ENCODE measurements at places on chromosomes 5 and 9.

- no peak for DNase-seq
Observed at GRCh38 chr9:115671963-115672305, 481.7 kb upstream of the PAPPA start.

- no peak for DNase-seq
Observed at GRCh38 chr5:178751286-178751685, 20.8 kb upstream of the ZNF354A start.

GRCh38 chr5:126428421-126428820 lies 5.2 kb downstream of the GRAMD2B start:
- DNase-seq: no peak

GRCh38 chr5:111232311-111233051 lies 8.3 kb downstream of the CAMK4 start:
- DNase-seq: no peak

- no peak for DNase-seq
Observed at GRCh38 chr5:73303148-73304079, 130.4 kb downstream of the TMEM174 start.

GRCh38 chr5:62600560-62601252 lies 22.1 kb downstream of the LRRC70 start:
- no peak for DNase-seq

DNA sequence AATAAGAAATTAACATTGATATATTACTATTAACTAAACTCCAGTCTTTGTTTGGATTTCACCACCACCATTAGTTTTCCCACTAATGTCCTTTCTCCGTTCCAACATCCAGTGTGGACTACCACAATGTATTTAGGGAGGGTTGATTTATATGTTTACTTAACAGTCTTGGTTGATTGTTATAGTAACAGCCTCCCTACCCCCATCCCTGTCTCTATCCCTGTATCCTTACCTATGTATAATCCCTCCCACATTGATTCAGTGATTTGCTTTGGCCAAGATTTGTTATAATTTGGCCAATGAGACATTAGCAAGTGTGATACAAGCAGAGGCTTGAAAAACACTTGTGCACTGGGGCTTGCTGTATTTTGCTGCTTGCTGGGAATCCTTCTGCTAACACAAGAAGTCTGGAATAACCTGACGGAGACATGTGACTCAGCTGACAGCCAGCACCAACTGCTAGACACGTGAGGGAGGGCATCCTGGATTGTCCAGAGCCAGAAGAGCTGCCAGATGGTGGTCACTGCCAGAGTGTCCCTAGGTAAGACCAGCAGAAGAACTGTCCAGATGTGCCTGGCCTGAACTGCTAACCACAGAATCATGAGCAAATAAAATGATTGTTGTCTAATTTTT lies 51.2 kb upstream of the TCF7 start:
- DNase-seq: no peak

GRCh38 chr5:134059758-134060495 lies 54.6 kb upstream of the TCF7 start:
- no peak for DNase-seq

DNA sequence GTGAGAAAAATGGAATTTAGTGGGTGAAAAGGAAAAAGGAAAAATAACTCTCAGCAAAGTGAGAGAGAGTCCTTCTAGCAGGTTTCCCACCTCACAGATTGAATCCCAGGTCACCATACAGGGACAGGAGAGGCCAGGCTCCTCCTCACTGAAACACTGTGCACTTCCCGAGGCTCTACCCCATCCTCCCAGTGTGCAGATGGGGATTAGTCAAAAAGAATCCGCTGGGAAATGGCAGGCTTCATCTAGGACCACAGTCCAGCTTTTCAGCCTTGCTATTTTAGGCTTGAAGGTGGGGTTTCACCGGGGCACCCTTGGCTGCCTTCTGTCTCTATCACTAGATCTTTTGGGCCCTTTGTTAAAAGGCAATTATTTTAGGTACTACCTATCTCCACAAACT lies 47.8 kb downstream of the YIPF5 start:
- DNase-seq: no peak

GRCh38 chr5:136957428-136957827 lies 541.7 kb downstream of the SPOCK1 start:
- no peak for DNase-seq

DNA sequence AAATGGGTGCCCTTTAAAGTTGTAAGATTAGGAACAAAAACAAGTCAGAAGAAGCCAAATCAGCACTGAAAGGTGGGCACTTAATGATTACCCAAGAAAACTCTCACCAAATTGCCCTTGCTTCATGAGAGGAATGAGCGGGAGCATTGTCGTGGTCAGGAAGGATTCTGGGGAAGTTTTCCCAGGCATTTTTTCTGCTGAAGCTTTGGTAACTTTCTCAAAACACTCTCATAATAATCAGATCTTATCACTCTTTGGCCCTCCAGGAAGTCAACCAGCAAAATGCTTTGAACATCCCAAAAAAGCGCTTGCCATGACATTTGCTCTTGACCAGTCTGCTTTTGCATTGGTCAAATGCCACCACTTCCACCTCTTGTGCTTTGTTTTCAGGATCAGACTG lies 10.4 kb upstream of the PCDHGC3 start:
- DNase-seq: no peak

GRCh38 chr9:3879726-3880505 lies 354.1 kb upstream of the RFX3 start:
- no peak for DNase-seq

GRCh38 chr5:55601204-55601618 lies 66.4 kb upstream of the PLPP1 start:
- DNase-seq: no peak

DNA sequence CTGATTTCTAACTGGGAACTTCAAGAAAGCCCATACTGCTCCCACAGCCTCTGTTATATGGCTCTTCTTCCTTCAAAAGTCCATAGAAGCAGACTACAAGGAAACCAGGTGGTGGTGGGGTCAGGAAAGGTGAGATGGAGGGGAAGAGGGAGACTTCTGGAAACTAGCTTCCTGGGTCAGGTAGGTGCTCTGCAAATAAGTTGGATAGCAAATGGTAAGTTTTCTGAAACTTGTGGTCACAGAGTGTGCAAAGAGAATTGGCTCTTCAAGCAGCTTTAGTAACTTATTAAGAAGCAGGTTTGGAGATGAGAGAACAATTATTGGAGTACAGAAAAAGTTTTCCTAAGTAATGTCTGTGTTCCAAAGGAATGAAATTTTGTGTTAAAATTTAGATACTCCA lies 316.9 kb downstream of the ADGRV1 start:
- no peak for DNase-seq

- DNase-seq: no peak
Observed at GRCh38 chr9:92483627-92484545, 1.6 kb upstream of the ASPN start.

GRCh38 chr5:115423541-115423940 lies 121.0 kb downstream of the FEM1C start:
- no peak for DNase-seq

DNA sequence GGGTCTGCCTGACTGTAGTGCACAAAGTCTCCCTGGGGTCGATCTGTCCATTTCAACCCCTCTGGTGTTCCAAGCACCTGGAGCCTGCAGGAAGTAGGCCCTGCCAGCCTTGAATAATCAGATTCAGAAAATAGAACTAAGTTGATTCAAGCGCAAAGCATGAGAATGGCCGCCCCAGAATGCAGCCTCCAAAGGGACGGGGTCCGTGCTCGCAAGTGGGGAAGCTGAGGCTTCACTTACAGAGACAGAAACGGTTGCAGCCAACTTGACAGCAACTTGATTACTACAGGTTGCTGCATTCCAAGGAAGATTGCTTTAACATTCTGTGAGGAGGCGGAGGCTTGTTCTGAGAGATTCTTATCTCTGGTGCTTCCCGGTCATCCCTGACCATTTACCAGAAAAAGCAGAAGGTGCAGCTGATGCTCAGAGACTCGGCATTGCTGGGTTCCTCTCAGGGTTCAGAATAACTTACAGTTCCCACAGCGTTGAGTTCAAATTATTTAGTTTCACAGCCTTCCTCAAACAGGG lies 14.9 kb upstream of the LRRC14B start:
- no peak for DNase-seq

- no peak for DNase-seq
Observed at GRCh38 chr5:57832875-57833274, 350.3 kb upstream of the ACTBL2 start.

- peak; percentile 63 for DNase-seq
Observed at GRCh38 chr5:177982072-177982727, 13.8 kb downstream of the PROP1 start.

- DNase-seq: no peak
Observed at GRCh38 chr5:126647071-126647470, 46.3 kb downstream of the PHAX start.

DNA sequence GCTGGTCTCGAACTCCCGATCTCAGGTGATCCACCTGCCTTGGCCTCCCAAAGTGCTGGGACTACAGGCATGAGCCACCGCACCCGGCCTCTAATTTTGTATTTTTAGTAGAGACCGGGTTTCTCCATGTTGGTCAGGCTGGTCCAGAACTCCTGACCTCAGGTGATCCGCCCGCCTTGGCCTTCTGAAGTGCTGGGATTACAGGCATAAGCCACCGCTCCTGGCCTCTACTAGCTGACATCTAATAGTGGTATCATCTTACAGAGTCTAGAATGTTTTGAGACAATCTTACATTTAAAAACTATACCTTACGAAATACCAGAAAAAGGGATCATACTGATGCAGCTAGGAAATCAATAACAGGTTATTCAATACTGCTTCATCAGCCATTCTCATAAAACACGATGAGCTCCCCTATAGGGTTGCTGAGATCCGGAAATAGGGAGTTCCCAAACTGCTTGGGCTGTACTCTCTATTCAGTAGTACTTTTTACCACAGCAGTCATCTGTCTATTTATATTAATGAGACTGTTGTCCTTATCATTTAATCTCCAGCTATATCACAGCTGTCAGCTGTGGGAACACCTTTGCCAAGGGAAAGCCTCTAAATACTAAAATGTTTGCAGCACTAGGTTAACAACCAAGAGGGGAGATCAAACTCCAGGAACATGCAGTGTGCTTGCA lies 8.1 kb upstream of the UBE2D2 start:
- DNase-seq: no peak

DNA sequence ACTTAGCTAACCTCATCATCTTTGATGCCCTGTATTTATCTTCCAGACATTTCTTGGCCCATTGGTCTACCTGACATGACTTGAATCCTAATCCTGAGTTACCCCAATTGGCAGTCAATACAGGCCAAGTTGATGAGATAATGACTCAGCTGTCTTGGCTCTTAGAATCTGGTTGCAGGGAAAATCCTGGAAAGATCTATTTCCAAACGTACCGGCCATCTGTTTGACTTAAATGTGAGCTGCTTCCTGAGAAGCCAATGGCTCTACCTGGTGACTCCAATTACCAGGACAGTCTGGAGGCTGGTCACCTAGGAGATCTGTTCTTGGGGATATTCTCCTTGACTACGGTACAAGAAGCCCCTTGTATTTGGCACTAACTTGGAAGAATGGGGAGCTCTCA lies 475.2 kb upstream of the BRINP1 start:
- no peak for DNase-seq

- no peak for DNase-seq
Observed at GRCh38 chr5:161095953-161096352, 243.9 kb upstream of the ATP10B start.

- DNase-seq: no peak
Observed at GRCh38 chr5:24161559-24161958, 483.2 kb downstream of the CDH10 start.

DNA sequence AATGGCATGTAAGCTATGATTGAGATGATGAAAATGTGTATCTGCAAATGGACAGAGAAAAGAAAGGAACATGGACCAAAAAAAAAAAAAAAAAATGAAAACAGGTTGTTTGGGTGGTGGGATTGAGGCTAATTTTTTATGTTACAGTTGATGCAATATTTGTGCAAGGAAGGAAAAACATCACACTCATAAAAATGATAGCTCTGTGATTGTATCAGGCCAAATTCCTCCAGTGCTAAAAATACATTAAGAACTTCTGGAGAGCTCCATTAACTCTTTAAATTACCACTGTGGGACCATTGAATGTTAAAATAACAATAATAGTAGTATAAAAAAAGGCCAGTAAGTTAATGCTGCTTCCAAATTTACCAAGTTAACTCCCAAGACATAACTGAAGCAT lies 79.5 kb upstream of the MSX2 start:
- DNase-seq: no peak

DNA sequence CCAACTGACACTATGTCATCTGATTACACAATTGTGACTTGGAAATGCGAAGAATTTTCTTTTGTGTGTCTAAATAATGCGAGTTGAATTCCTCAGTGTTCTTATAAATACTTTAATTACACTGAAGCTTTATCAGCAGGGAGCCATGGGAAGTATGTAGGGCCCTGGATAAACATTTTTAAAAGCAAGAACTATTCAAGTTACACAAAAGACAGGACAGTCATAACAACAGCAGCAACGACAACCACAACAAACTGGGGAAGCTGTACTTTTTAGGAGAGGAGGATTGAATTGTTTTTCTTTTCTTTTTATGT lies 250.3 kb upstream of the ZNF608 start:
- DNase-seq: no peak

- no peak for DNase-seq
Observed at GRCh38 chr5:1104327-1105006, 7.4 kb downstream of the SLC12A7 start.

GRCh38 chr9:100286257-100286656 lies 66.5 kb downstream of the TEX10 start:
- DNase-seq: no peak

- no peak for DNase-seq
Observed at GRCh38 chr5:139642891-139643871, 5.0 kb upstream of the CXXC5 start.

DNA sequence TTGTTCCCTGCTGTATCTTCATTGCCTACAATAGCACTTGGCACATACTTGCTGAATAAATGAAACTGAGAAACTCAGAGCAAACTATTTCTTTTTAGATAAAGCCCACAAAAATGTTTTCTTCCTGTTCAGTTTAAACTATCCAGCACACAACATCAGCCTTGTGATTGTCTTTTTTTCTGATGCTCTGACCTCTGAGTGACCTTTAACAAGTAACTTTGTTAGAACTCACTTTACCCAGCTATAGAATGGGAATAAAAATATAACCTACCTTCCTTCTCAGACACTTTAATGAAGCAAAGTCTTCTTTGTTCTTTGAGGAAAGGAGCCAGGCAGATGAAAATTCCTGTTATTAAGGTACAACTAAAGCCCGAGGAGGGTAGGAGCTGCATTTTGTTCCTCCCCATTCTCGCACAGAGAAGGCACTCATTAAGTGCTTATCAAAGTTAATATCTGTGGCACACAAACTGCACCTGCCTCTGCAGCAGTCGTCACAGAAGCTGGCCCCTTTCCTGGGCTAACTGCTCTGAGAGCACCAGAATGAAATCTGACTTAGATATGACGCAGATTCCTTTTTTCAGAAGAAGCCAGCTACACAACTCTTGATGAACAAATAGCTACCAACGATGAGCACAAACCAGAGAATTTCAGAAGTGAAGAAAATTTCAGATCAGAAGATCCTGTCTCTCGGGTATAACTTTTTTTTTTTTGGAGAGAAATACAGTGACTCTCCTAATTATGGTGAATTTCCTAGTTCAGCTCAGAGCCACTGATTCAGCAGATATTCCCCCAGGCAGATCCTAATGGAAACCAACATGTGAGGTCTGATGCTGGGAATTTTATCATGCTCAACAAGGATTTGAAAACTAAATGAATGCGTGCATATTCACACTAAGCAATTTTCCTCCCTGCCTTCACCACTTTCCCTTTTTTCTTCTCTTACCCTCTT lies 31.0 kb upstream of the NR3C1 start:
- DNase-seq: peak; percentile 44

GRCh38 chr5:110055302-110055701 lies 365.6 kb downstream of the MAN2A1 start:
- no peak for DNase-seq

GRCh38 chr9:136621019-136621733 lies 41.5 kb upstream of the EGFL7 start:
- DNase-seq: no peak
